A673 (cell line): ENCODE measurements at places on chromosomes 1 and 21. TPM values are rescaled to one million over a fixed set of nuclear protein-coding genes. Genes with fewer than 3 reads are reported as not detected.

GRCh38 chr1:77824079-77824478 lies 44.6 kb downstream of the MIGA1 start:
- DNase-seq = peak; percentile 30

- DNase-seq = no peak
Measured at GRCh38 chr1:179816196-179816960, 61.2 kb downstream of the TOR1AIP2 start.

DNA sequence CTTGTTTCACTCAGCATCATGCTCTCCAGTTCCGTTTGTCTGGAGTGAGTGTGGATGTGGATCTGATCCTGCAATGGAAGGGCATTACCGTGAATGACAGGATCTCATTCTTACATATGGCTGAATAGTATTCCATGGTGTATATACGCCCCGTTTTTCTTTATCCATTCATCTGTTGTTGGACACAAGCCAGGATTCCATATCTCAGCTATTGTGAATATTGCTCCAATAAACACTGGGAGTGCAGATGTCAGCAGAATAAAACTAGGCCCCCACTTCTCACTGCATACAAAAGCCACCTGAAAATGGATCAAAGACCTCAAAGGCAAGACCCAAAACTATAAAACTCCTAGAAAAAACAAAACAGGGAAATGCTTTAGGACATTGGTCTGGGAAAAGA lies 120.3 kb upstream of the TMPRSS2 start:
- no peak for DNase-seq

- no peak for DNase-seq
Measured at GRCh38 chr1:230316864-230317745, 109.0 kb downstream of the PGBD5 start.

- no peak for DNase-seq
Measured at GRCh38 chr1:154320882-154321608, at the start of gene AQP10. AQP10 (plus strand) TSS chr1:154321093; CDS start chr1:154321156, 63 bp downstream.

Gene SLC2A5
- not detected in 2 replicates for total RNA-seq

Gene KCNQ4
- total RNA-seq = 0.62 and 1.4 TPM in 2 replicates

DNA sequence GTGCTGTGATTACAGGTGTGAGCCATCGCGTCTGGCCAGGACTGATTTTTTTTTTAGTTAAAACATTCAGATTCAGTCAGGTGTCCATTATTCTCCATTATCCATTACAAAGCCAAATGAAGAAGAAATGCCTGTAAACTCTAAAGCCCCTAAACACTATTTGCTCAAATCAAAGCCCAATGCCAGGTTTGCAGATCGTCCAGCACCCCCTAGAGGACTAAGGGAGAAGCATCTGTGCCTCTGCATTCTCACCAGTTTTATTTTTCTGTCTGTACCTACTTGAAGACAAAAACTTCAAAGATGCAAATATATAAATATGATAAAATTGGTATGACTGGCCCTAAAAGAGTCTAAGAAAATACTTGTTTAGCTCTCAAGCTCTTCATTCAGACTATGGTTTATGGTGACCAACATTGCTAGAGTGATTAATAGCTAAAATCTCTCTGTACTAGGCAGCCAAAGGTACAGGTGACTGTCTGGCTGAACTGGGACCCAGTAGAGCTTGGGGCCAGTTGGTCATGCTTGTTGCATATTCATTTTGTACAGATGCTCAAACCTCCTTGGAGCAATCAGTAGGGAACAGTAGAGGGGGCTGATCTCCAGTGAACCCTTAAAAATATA lies 138.4 kb downstream of the SYT2 start:
- DNase-seq = peak; percentile 69

GRCh38 chr1:161190962-161191521 lies 7.8 kb downstream of the ADAMTS4 start:
- no peak for DNase-seq

- DNase-seq = no peak
Measured at GRCh38 chr1:153513023-153513422, 22.8 kb downstream of the S100A6 start.

- no peak for DNase-seq
Measured at GRCh38 chr1:17909634-17910033, 154.5 kb downstream of the ACTL8 start.

Gene PTPN7
- total RNA-seq = 0.72 and 2.2 TPM in 2 replicates

GRCh38 chr1:5428351-5428750 lies 563.9 kb downstream of the NPHP4 start:
- DNase-seq = no peak

DNA sequence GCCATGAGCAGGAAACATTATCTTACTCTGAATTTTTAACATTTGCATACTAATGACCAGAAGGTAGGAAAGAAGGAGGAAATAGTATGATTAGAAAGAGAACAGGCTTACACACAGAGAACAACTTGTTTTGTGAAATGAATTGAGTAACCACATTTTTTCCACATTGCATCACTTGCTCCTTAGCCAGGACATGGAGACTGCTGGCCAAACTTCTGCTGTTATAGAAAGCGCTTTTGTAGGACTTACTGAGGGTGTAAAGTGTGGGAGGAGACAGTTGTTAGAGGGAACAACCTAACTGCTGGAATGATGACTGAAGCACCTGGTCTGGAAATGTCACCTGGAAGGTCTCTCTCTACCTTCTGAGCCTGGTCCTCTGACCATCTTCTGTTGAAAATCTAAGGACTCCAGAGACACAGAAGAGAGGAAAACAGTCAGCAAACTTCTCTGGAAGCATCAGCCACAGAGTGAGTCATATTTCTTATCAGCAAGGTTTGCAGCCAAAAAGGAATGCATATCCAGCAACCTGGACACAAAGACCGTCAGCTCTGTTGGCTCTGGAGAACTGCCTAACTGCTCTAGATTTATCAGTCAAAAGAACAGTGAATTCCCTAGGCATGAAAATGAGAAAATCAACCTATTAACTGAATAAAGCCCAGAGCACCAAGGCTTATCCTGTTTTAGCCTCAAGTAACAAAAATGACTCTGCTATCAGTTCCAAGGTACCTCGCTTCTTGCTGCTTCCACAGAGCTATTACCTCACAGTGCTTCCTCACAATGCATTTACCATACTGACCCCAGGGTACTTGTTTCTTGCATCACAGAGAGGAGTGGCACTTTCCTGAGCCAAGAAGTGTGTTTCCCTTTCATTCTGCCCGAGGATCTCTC lies 88.0 kb upstream of the SLFNL1 start:
- peak; percentile 58 for DNase-seq

DNA sequence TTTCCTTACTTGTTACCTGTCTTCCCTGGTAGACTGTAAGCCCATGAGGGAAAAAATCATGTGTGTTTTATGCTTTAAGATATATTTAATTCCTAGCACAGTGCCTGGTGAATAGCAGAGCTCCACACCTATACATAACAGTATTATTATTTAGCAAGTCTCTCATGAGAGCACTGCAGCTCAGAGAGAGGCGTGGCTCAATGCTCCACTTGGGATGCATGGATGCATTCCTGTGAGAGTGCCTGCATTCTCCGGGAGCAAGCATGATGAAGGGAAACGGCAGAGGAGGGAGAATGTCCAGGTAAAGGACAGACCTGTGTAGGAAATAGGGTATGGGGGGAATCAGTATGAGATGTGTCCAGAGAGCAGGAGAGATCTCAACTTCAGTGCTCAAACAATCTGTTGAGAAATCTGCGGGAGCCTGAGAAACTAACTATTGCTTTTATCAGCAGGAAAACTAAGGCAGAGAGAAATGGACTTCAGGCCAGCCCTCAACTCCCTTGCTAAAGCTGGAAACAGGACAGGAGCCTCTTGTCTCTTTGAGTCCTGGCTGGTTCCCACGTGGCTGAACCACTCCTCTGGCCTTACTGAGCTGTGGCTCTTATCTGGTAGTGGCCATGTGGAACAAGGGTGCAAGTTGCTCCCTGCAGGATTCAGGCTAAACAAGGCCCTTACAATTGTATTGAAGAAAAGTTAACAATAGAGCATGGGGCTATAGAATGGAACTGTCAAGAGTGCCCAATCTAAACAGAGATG lies 113.1 kb downstream of the KCNN3 start:
- no peak for DNase-seq

GRCh38 chr1:11523261-11523660 lies 44.3 kb downstream of the DISP3 start:
- DNase-seq = no peak

DNA sequence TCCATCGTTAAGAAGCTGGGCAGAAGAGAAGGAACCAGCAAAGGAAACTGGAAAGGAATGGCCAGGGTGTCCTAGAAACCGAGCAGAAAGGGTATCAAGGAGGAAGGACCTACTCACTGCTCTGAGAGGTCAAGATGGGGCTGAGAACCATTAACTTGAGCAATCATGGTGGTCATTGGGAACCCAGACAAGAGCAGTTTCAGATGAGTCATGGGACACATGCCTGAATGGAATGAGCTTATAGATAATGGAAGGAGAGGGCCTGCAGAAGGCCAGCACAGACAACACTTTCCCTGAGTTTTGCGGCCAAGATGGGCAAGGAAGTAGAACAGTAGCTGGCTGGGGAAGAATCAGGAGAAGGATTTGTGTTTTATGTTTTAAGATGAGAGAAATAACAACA lies 383.2 kb downstream of the KIF26B start:
- no peak for DNase-seq

DNA sequence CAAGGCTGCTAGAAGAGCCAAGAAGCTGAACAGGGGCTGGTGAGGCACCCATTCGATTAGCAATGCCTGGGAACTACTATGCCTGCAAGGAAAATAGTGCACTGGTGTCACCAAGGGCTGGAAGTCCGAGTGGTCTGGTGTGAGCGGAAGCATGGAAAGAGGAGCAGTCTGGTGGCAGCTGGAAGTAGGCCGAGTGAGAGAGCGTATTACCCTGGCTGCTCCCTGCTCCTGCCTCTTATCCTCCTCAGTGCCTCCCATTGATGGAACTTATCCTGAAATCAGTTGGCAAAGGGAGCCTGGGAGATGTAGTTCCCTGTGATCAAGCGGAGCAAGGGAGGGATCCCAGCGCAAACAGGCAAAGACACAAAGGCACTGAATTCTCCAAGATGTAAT lies 9.6 kb downstream of the SMAP2 start:
- DNase-seq = peak; percentile 87

DNA sequence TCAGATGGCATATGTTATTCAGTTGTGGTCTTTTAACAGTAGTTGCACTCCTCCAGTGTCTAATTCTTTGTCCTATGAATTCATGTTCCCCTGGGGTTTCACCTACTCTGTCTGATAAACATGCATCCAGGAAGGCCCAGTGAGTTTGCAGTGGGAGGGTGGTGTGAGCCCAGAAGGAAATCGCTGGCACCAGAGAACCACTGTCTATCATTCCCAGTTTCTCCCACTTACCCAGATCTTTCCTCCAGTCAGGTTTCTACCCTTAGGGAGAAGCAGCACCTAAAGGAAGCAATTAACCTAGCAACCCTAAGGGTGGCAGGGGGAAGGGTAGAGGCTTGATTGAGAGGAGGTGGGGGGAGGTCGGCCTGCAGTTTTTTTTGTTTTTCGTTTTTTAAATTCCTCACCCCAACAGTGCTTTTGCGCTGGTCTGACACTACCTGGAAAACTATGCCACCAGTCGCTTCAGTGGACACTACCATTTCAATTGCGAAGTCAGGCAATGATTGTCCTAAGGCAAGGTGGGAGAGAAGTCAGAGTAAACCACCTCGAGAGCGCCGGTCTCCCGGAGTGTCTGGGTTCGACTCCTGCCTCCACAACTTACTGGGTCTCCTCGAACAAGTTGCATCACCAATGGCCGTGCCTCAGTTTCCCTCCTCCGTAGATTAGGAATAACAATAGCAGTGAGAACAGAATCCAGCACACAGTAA lies 766 bp upstream of the SLC44A3 start:
- no peak for DNase-seq

DNA sequence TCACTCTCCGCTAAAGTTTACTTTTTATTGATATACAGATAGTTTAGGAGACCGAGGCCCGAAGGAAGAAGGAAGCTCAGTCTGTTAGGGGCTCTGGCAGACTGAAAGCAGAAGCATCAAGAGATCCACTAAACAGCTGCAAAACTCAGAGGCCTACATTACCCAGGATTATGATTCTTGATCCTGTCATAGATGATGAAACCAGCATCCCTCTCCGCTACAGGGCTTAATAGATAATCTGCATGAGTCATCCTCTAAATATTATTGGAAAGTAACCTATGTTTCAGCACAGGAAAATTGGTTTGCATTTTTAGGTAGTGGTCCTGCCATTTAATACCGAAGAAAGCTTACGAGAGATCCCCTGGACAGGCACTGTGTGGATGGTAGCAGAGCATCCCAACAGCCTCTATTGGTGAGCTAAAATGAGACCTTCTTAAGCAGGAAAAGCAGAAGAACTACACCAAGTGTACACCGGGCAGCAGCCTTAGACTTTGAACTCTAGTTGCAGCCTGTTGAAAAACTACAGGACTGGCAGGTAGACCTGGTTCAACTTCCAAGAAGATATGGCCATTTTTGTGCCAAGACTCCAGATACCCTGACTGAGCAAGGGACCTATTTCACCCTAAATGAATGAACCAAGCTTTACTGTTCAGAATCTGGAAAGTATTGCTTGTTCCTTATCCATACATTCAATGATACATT lies 6.8 kb downstream of the CASQ2 start:
- peak; percentile 22 for DNase-seq

DNA sequence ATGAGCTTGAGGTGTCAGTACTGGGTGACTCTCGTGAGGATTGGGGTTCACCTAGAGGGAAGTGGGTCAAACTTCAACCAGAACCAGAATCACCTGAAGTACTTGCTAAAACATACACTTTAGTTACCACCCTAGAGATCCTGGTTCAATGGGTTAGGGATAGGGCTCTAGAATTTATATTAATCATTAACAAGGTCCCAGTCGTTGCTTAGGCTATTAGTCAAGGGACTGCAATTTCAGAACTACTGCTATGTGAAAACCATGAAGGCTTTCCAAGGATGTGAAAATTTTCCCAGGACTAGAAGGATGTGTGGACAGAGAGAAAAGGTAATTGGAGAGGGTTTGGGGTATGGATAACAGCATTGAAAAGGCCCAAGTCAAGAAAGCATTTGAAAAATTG lies 162.6 kb downstream of the GRIK1 start:
- DNase-seq = no peak

DNA sequence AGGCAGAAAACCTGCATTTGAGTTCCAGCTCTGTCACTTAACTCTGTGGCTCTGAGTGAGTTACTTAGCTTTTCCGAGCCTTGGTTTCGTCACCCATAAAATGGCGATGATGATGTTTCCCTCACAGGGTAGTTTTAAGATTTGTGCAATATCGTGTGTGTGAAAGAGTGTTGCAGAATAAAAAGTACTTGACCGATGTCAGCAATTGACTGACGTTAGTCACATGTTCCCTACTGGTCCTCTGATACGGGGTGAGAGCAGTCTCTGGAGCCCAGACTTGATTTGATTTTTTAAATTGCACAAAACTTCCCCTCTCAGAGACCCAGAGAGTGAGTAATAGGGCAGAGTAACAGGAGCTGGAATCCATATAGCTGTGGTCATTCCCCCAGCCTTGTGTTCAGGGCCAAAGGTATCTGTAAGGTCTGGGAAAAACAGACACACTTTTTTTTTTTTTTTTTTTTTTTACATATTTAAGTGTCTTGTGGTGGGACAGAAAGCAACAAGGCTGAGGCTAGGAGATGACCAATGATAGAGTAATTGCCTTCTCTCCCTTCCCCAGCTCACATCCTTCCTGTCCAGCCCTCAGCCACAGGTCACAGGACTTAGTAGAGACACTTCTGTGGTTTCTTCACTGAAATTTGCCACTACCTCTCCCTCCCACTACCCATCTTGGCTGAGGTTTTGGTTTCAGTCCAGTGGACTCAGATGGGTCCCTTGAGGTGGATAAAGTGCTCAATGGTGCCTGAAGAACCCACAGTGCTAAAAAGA lies 2.0 kb downstream of the FCER1G start:
- DNase-seq = no peak

Gene RNU1-3
- total RNA-seq = 1,866 and 1,908 TPM in 2 replicates

Gene S100A9
- total RNA-seq = not detected in 2 replicates

GRCh38 chr1:15704526-15705183 lies 20.5 kb downstream of the PLEKHM2 start:
- DNase-seq = no peak

- no peak for DNase-seq
Measured at GRCh38 chr21:46080171-46081021, 17.5 kb upstream of the COL6A2 start.

Gene OR2AK2
- total RNA-seq = not detected in 2 replicates

Gene C1QB
- total RNA-seq = not detected in 2 replicates
